ENCODE measurements at places on chromosomes 6 and 20.

- no peak for DNase-seq
Measured at GRCh38 chr20:991850-992249, 10.3 kb downstream of the RSPO4 start.

GRCh38 chr6:170067181-170067641, 223.7 kb downstream of the DLL1 start:
- peak; percentile 57 for DNase-seq

GRCh38 chr6:165468340-165469235, 159.2 kb upstream of the C6orf118 start:
- DNase-seq, result no peak

DNA sequence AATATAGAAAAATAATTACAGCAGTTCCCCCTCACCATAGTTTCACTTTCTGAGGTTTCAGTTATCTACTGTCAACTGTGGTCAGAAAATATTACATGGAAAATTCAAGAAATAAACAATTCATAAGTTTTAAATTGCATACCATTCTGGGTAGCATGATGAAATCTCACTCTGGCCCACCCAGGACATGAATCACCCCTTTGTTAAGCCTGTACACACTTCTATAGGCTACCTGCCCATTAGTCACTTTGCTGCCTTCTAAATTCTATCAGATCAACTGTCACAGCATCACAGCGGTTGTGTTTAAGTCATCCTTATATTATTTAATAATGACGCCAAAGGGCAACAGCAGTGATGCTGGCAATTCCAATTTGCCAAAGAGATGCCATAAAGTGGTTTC, 140.3 kb upstream of the RUNX2 start:
- DNase-seq, result no peak

DNA sequence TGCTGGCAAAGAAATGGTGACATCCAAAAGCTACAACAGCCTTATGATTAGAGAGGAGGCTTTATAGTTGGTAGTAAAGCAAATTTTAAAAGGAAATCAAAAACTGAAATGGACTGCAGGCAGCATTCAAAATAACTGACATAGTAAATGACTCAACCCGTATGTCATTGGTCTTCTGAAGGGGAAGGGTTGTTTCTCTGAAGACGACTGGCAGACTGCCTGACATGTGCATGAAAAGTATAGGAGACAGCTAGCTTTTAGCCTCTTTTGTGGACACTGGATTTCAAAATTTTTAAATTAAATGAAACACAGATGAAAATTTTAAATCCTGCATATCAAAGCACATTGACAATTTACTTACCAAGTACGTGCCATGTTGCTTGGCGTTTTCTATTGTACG, 90.7 kb downstream of the TRMT6 start:
- DNase-seq, result no peak
